Esophagus squamous epithelium (tissue), 5 donors: ENCODE measurements at places on chromosomes 5 and 9.

DNA sequence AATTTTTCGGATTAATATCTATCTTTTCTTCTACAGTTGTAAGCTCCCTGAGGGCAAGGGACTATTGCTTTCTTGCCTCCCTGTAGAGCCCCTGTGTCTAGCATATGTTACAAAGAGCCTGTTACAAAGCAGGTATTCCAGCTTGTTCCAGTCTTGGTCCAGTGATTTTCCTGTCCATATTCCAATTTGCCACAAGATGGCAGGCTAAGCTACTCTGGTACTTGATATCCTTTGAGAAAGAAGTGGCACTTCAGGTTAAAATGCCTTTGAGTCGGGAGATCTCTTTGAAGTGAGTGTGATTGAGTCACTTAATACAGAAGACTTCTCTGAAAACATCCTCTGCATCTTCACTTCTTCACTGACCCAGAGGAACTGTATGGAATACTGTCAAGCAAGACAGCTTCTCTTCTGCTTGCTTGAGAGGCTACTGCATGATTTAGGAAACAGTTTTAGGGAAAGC is 24.5 kb downstream of the CAVIN4 start:
- DNase-seq = no peak

GRCh38 chr9:96169901-96170300 is 132.1 kb downstream of the HSD17B3 start:
- DNase-seq = no peak

DNA sequence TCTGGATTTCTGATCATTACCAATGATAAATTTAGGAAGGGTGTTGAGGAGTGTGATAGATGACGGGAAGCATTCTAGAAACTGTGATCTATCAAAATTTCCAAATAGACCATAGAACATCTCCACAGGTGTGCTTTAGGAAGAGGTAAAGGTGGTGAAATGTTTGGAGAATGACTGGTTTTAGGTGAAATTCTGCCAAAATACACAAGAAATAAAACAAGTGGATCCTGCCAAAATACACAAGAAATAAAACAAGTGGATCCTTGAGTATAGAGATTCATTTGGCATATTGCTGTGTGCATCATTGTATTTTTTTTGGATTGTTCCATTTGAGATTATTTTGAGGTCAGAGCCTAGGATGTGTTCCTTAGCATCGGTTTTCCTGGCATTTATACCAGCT is 88.3 kb upstream of the CTNND2 start:
- no peak for DNase-seq

GRCh38 chr5:125315306-125315705 is 568.9 kb upstream of the ZNF608 start:
- no peak for DNase-seq

DNA sequence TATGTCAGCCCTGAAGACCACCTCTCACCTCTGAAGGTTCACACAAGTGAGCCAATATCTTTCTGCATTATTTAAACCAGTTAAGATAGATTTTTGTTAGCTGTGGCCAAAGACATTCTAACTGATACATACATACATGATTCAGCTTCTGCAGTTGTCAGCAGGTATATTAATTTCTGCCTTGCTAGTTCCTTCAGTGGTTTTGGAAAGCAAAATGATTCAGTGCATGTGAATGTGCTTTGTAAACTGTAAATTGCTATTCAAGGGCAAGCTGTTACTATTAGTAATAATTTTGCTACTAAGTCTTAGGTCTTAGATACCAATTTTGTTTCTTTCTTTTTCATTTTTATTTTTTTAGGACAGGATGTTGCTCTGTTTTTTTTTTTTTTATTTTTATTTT is 89.2 kb upstream of the ERBIN start:
- no peak for DNase-seq

- DNase-seq = no peak
Observed at GRCh38 chr5:57432876-57433275, 49.7 kb downstream of the ACTBL2 start.

DNA sequence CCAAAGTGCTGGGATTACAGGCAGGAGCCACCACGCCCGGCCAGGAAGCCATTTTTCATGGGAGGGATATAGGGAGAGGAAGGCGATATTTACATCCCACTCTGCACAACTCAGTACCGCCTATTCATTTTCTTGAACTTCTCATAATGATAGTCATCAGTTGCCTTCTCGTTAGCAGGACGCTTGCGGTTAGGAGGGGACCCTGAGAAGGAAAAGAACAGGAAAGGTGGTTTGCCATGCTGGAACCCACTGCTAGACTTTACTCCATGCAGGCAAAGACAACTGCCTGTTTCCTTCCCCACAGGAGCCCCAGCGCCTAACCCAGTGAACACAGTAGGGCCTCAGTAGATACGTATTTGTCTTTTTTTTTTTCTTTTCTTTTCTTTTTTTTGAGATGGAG is 4.1 kb upstream of the TOR1A start:
- DNase-seq = no peak

GRCh38 chr5:107337281-107337680 is 333.5 kb downstream of the EFNA5 start:
- no peak for DNase-seq

GRCh38 chr5:96333391-96333790 is 99.7 kb downstream of the PCSK1 start:
- DNase-seq = no peak

DNA sequence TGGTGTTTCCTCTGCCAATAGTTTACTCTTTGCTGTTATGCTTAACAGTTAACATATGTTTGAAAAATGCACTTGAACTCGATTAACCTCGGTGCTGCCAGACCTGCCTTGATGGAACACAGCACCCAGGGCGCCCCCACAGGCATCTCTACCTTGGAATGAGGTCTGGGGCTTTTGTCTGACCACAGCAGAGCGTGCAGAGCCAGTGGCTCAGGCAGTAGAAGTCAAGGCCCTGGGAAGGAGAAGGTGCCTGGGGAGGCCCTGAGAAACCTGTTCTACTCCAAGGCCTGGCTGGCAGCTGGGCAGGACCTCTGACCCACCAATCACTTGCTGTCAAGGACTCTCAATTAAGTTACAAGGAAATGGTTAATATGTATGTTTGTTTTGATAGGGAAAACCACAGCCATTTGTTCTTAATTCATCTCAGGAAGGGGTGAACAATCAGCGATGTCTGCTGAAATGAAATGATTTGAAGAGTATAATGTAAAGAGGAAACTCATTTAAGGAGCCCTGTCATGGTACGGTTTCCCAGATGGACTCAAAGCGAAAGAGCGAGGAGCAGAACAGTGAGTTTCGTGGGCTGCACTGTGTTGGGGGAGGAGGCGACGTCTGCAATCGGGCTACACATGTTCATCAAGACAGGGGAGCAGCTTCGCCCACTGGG is 21.9 kb downstream of the MACROH2A1 start:
- no peak for DNase-seq

DNA sequence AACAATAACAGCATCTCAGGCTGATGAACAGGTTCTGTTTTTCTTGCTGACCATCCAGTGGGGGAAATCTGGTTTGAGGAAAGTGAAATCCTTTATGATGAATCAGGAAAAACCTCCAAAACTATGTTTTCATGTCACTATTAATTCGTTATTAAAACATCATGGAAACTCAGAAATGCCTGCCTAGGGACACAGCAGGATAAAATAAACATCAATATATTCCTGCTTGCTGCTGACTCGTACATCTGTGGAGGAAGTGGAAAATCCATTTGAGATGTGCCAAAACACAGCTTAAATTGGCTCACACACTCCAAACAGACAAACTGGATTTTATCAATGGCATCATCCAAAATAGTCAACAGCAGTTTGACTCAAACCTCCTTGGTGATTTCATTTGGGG is 53.0 kb downstream of the TEK start:
- DNase-seq = no peak

- DNase-seq = no peak
Observed at GRCh38 chr9:100063185-100063584, 35.6 kb downstream of the ERP44 start.

- DNase-seq = no peak
Observed at GRCh38 chr9:121915304-121915625, 177.8 kb downstream of the TTLL11 start.

- DNase-seq = no peak
Observed at GRCh38 chr5:16784843-16785791, 151.0 kb downstream of the MYO10 start.

DNA sequence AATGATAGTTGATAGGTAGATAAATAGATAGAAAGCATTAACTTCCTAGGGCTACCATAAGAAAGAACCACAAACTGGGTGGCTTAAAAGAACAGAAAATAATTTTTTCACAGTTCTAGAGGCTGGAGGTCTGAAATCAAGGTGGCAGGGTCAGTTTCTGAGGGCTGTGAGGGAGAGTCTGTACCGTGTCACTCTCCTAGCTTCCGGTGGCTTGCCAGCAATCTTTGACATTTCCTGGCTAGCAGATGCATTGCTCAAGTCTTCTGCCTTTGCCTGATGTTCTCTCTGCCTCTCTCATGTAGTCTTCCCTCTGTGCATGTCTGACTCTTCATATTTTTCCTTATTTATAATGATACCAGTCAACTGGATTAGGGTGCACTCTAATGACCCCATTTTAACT is 1132.7 kb downstream of the CDH9 start:
- no peak for DNase-seq

GRCh38 chr5:128695791-128696530 is 157.9 kb upstream of the FBN2 start:
- DNase-seq = no peak

DNA sequence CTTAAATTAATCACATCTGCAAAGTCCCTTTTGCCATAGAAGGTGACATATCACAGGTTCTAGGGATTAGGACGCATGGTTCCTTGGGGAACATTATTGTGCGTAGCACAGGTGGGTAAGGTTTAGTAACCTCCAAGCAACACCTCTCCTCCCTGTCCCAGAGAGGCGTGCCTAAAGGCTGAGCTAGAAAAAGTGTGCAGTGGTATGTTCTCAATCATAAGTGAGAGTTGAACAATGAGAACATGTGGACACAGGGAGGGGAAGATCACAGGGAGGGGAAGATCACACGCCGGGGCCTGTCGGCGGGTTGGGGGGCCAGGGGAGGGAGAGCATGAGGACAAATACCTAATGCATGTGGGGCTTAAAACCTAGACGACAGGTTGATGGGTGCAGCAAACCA is 14.9 kb downstream of the DAB2IP start:
- DNase-seq = no peak

GRCh38 chr5:10158886-10159285 is 90.8 kb downstream of the ATPSCKMT start:
- DNase-seq = no peak

DNA sequence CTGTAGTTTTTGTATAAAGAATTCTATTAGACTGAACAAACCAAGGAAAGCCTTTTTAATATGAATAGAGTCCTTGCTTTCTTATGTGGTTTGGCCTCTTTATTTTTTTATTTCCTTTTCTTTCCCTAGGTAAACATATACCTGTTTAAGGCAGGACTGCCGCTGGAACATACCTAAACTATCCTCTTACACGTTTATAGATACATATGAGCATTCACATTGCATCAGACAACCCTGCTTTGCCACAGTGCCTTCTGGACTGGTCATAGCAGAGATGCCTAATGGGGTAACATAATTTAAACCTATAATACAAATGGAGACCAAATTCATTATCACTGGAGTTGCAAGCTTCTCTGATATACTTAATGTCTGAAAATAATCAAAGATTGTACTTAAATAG is 12.5 kb downstream of the GRAMD2B start:
- DNase-seq = no peak

- DNase-seq = no peak
Observed at GRCh38 chr9:69744688-69745380, 15.0 kb downstream of the PTAR1 start.

DNA sequence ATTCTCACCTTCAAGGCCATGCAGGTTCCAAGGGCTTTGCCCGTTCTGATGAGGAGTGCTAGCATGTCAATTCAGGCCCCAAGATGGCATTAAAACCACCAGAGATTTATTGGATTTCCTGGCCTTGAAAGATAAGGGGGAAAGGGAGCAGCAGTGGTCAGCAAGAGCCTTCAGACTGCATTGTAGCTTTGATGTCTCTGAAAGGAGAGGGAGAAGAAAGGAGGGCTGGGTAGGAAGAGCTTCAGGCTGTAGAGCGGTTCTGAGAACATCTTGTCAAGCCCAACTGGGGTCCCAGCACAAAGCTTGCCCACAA is 41.8 kb upstream of the FGF1 start:
- no peak for DNase-seq

DNA sequence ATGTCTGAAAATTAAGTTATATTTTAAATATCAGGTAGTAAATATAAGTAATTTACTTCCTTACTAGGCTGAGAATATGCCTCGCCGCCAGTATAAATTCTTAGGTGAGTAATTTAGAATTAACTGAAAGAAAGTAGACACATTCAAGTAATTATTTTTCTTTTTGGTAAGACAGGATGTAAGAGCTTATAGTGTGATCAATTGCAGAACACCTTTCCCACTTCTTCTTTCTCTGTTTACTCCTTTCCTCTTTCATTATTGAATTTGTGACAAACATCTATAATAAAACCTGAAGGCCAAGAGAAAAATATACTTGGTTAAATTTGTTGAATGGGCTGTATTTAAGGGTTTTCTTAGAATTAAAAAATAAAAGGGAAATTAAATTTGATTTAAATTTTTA is 195.1 kb upstream of the CDKN2B start:
- DNase-seq = no peak

- DNase-seq = no peak
Observed at GRCh38 chr5:7043797-7044196, 330.6 kb downstream of the TENT4A start.

DNA sequence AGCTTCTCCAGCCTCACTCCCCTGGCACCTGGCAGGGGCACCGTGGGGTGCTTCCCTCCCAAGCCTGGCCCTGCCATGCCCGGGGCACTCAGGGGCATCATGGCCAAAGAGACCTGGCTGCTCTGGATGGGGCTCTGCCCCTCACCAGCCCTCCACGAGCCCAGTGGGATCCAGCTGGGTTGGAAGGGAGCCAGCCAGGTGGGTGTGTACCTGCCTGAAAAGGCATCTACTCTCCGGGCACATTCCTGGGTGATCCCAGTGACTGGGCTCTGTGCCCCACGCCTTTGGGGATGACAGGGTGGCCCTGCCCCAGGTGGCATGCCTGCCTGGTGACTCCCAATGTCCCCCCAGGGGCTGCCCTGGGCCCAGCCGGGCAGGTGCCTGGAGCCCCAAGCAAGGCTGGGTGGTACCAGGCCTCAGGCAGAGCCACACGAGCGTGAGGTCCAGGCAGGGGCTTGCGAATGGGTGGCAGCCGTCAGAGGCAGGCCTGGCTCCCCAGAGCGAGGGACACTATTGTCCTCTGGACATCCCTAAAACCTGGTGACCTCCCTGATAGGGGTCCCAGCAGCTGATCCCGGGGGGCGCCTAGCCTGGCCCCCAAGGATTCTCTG is 777 bp downstream of the GPSM1 start:
- DNase-seq = no peak

- no peak for DNase-seq
Observed at GRCh38 chr9:134972140-134972539, 54.4 kb upstream of the FCN1 start.

- no peak for DNase-seq
Observed at GRCh38 chr9:114174876-114175771, 19.8 kb downstream of the COL27A1 start.
